ENCODE measurements at places on chromosomes 13 and 19.
A peak's percentile ranks its signal among the peaks of the same experiment; 100 is the strongest.

DNA sequence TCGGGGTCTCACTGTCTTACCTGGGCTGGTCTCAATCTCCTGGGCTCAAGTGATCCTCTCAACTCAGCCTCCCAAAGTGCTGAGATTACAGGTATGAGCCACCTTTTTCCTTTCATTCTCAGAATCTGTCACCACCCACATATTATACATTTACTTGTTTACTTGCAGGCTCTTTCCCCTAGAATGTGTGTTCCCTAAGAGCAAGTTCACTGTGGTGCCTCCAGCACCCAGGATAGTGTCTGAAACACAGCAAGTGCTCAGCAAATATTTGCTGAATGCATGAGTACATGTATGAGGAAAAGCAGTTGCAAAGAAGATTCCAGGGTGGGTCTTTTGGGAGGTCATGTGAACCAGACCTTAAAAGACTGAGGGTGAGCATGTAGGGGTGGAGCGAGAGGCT, 96.8 kb downstream of the RGCC start:
- no peak for DNase-seq

DNA sequence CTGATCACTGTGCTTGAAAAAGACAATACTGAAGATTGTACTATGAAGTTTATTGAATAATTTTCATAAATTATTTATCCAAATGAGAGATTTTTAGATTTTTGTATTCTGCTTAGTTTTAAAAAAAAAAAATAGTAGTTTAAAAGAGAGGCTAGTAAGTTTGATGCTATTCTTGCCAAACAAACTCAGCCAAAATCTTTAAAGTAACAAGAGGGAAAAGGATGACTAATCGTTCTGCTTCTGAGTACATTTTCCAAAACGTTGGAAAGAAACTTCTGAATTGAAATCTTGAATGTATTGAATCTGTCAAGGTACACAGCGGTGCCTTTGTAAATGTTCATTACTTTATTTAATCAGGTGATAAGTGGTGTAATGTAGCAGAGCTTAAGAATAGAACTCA, 34.4 kb downstream of the NUP58 start:
- no peak for DNase-seq

- peak; percentile 97 for DNase-seq
These were observed 12.9 kb upstream of the ZNF564 start for GRCh38 chr19:12564016-12564664.

DNA sequence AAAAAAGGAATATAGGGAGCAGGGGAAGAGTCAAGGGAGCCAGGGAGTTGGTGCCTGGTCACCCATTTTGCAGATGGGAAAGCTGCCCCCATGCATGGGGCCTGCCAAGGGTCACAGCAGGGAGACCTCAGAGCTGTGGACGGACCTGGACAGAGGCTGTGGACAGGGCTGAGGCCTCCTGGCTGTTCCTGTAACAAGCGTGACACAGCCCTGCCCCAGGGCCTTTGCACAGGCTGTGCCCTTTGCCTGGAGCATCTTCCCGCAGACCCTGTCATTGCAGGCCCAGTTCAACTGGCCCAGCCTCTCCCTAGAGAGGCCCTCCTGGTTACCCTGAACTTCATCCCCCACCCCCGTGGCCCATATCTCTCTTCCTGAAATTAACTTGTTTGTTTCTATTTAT, 6.4 kb downstream of the TNFAIP8L1 start:
- DNase-seq = no peak

DNA sequence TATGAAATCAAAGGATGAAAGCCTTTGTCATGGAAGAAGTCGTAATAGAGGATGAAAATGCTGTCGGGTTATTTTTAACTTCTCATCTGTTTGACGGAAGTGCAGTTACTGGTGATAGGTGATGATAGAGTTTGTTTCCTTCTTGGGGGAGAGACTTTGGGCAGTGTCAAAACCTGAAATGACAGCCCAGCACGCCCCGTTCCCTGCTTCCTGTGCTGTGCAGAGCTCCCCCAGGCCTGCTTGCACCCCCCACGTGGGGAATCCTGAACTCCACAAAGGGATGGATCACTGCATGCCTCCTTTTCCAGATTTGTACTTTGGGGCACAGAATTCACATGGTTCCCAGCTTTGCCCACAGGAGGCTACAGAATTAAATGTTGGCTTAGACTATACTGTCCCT, 102.7 kb downstream of the ATP11A start:
- no peak for DNase-seq

GRCh38 chr13:35836446-35836845, 294.7 kb downstream of the DCLK1 start:
- no peak for DNase-seq

DNA sequence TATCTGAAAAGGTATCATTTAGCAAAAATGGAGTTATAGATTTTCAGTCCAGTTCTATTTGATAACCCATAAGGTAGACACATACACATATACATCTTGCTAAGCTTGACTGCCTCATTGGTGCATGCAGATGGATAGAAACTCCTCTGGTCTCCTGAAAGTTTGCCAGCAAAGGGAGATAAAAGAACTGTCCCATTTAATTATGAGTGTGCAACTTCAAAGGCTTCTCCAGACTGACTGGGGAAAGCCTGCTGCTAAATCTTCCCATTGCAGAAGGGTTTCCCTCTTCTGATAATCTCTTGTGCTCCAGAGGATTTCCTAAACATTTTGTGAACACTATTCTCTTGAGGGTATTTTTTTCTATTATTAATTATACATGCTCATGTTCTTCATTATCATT, 131.9 kb downstream of the ITGBL1 start:
- no peak for DNase-seq

- no peak for DNase-seq
These were observed 1505.1 kb upstream of the SLC10A2 start for GRCh38 chr13:104571161-104571892.

DNA sequence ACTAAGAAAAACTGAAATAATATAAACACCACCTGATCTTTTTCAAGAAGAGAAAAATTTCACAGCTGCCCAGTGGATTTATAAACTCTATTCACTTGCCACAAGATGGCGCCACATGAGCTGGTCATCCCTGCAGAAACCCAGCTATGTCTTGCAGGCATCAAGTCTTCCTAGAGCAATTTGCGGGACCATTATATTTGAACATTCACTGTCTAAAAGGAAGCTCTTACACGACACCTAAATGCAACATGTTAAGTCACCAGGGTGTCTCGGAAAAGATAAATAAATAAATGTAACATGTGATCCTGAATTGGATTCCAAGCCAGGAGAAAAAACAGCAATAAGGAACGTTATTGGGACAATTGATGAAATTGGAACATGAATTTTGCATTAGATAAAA, 20.3 kb upstream of the AKT2 start:
- DNase-seq = peak; percentile 91

DNA sequence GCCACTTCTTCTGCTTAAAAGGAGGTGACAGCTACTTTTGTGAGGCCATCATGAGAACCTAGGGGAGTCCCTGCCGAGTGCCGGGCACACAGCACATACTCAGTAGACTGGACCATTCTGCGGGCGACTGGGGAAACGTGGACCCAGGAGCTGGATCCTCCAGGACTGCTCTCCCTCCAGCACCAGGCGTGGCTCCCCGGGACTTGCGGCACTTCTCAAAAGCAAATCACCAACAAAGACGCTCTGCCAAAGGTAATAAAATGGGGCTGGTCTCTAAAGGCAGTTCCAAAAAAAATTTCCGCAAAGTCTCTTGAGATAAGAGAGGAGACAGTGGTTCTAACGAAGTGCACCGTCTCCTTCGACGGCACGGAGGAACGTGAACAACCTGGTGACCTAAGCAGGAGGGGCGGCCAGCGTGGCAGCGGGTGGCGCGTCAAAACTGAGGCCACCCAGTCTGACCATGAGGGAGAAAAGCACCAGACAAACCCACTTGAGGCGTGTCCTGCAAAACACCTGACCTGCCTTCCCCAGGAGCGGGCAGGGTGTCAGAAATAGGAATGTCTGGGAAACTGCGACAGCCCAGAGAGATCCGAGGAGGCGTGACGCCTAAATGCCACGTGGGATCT, 1.4 kb upstream of the TMPRSS9 start:
- no peak for DNase-seq

DNA sequence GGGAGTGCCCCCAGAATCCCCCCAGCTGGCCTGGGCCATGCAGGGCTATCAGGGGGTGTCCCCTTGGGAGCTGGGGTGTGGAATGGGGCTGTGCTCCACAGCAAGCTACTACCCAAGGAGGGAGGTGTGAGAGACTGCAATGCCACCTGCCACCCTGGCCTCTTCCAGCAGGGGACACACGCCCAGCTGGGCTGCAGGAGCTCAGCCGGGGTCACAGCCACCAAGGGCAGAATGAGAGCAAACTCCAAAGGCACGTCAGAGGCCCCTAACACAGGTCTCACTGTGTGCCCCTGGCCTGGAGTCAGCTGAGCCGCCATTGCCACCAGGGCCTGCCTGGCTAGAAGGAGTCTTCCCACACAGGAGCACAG, 55.5 kb downstream of the MLLT1 start:
- no peak for DNase-seq

GRCh38 chr13:112658808-112659207, 31.0 kb upstream of the ATP11A start:
- DNase-seq = no peak

DNA sequence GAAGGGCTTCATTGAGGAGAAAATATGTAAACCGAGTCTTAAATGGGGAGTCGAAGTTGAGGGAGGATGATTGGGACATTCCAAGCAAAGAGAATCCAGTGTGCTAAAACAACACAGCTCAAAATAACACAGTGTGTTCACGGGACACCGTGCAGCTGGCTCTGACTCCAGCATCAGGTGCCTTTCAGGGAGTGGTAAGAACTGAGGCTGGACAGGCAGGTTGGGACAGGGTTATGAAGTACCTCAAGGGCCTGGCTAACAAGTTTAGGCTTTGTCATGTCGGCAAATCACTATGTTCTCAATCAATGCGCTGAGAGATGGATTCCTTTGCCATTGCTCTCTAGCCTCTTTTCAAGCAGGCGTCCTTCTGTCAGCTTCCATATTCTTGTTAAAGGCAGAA, 27.5 kb upstream of the WDFY2 start:
- DNase-seq = no peak

GRCh38 chr13:45119469-45119990, 780 bp upstream of the GTF2F2 start:
- DNase-seq = no peak

GRCh38 chr13:24147570-24147963, 13.0 kb upstream of the SPATA13 start:
- no peak for DNase-seq

- DNase-seq = peak; percentile 96
These were observed 16.4 kb downstream of the SULT2B1 start for GRCh38 chr19:48568345-48568886.

- DNase-seq = no peak
These were observed 15.7 kb downstream of the ZNF627 start for GRCh38 chr19:11612816-11613511.
